ENCODE measurements at places on chromosomes 4 and X.

DNA sequence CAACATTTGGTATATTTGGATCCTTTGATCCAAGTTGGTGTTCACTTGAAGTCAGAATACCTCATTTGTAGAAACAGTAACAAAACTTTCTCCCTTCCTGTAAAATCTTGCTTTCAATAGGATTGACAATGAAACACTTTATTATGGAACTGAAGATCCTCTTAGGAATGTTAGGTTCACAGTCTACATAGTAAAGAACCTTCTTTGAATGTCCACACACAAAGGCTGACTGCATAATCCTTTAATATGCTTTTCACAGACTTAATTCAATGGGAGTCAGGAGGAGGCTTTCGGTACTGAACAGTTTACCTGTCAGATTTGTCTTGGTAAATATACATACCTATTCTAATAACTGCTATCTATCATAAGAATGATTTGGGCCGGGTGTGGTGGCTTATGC is 188.5 kb downstream of the SPRY1 start:
- DNase-seq: no peak

DNA sequence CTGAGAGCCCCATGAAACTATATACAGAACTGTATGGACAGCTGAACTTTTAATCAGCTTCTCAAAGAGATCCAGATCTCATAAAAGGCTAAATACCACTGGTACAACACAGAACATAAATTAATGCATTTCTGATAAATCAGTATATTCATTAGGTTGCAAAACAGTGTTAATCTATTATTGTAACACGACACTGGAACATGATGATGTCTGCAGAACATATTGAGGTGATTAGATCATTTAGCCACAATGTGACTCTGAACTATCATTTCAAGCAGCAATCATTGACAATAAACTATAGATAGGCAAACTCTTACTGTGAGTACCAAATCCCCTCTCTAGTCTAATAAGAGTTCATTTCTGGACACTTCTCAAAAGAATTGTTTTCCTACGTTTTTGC is 50.3 kb downstream of the GASK1B start:
- DNase-seq: no peak

DNA sequence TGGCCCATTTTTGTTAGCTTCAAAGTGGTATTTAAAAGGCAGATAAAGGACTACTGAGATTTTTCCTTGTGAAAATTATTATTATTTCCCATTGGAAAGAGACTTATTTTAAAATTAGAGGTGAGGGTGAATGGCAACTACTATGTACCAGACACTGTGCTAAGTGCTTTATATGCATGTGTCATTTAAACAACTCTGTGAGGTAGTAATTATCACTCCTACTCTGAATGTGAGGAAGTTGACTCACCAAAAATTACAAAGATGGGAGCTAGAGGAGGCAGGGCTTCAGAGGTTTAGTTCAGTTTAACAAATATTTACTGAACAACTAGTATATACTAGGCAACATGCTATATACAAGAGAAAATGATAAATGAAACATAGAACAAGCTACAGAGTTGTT is 78.2 kb downstream of the MSL3 start:
- DNase-seq: no peak

GRCh38 chr4:157128395-157128794 is 52.4 kb downstream of the GLRB start:
- no peak for DNase-seq

- DNase-seq: no peak
Measured at GRCh38 chr4:54209617-54210016, 19.5 kb upstream of the PDGFRA start.

GRCh38 chrX:71622032-71622575 is 3.8 kb upstream of the CXCR3 start:
- DNase-seq: no peak

- DNase-seq: no peak
Measured at GRCh38 chrX:2857566-2857965, 28.8 kb downstream of the GYG2 start.

- DNase-seq: no peak
Measured at GRCh38 chr4:122728856-122729255, 3.6 kb upstream of the BBS12 start.

DNA sequence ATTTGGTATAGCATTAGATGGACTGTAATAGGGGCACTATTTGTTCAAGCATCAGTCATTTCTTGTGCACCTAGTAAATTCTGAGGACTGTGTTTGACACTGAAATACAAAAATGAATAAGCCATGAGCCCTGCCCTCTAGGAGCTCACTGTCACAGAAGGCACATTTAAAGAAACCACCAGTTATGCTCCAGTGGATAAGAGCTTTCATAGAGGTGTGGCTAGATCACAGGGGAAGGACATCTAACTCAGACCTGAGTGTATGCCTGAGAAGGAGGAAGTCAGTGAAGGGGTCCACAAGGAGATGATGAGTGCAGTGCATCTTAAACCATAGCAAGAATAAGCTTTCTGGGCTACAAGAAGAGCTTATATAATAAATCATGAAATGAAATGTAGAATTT is 40.1 kb downstream of the BTC start:
- no peak for DNase-seq

DNA sequence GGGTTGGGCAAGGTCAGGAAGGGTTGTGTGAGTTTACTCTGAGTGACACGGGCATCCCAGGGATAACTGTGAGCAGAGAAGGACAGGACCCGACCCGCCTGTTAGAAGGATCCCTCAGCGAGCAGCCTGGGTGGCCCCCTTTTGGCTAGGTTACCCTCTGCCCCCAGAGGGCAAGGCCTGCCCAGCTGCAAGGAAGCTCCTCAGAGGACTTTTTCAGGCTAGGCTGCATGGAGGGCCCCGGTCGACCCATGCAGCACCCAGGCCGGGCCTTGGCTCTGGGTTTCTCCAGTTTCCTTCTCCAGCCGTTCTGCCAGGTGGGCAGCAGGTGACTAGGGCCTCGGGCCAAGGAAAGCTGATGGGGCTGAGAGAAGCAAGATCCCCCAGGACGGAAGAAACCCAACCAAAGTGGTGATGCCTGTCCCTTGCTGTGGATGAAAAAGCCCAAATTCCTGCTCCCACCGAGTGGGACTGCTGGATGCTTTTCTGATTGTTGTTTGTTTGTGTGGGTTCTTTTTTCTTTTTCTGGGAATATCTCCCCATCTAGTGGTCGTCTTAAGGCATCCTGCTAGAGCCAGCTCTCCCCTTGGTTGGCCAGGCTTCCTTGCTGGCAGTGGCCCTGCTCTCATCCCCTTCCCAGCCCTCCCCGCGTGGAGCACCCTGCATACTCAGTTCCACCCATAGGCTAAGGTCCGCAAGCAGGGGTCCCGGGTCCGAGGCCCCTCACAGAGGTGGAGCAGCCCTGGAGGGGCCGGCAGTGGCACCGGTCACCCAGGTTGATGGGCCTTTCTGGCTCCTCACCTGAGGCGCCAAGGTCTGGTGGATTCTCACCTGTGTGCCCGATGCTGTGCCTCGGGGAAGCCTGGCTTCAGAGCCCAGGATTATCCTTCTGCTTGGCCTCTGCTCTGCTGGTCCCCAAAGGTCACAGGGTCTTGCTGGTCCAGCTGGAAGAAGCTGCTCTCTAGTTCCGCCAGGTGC is 1.8 kb downstream of the ZFP92 start:
- no peak for DNase-seq

GRCh38 chr4:184477201-184477999 is 3.0 kb upstream of the IRF2 start:
- no peak for DNase-seq

GRCh38 chr4:97987019-97987648 is 156.1 kb downstream of the STPG2 start:
- DNase-seq: no peak

GRCh38 chr4:59063015-59063720 is 1953.0 kb upstream of the IGFBP7 start:
- DNase-seq: no peak

GRCh38 chr4:26594778-26595177 is 10.9 kb downstream of the TBC1D19 start:
- no peak for DNase-seq

- no peak for DNase-seq
Measured at GRCh38 chr4:3240936-3241522, 7.9 kb upstream of the MSANTD1 start.
